Thoracic aorta (tissue), 2 donors: ENCODE measurements at places on chromosomes 11 and 22. TPM values are rescaled to one million over a fixed set of nuclear protein-coding genes. Genes with fewer than 3 reads are reported as not detected.

The MMP13 gene
- total RNA-seq: not detected

The ADORA2A gene
- 14.5 TPM for total RNA-seq

DNA sequence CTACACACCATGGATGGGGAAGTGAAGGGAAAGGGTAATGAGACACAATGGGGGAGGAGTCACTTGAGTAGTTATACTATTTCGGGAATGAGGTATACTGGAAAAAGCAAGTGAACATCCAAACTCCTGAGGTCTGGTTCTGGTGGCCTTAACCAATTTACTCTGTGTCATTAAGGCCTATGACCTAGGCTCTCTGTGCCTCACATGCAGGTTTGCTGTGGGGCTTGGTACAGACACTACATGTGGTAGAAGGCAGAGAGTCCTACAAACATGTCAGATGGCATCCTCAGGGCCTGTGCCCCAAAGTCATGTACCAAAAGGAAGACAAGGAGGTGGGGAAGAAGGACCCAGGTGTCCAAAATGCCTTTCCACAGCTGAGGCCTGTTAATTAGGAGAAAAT lies 98.9 kb downstream of the TRIM29 start:
- no peak for DNase-seq

DNA sequence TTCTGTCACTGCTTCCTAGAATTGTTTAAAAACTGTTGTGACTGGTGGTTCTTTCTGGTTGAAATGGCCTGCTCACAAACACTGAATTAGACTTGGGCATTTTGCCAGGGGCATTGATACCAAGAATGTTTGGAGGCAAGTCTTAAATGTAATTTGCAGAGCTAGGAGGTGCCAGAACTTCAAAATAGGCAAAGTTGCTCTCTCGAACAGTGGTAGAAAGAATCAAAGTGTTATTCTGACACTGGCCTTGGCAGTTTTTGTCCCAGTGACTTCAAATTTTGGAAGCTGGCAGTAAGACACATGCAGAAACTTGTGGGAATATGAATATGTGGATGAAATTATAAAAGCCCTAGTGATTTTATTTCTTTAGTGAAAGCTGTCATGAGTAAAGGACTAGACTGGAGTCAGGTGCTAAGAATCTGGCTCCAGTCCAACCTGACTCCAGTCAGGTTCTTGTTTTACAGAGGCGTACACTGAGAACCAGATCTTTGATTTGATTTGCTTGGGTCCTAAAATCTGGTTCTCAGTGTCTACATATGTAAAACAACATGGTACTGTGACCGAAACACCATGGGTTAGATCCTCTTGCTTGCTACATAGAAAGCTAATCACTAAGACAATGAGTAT lies 20.9 kb downstream of the SVIP start:
- no peak for DNase-seq

The SHISAL1 gene
- total RNA-seq: 0.81 TPM

GRCh38 chr11:60762851-60763691 lies 6.4 kb downstream of the MS4A15 start:
- no peak for DNase-seq
